Tibial artery (tissue), 4 donors: ENCODE measurements at places on chromosomes 7 and 10.

DNA sequence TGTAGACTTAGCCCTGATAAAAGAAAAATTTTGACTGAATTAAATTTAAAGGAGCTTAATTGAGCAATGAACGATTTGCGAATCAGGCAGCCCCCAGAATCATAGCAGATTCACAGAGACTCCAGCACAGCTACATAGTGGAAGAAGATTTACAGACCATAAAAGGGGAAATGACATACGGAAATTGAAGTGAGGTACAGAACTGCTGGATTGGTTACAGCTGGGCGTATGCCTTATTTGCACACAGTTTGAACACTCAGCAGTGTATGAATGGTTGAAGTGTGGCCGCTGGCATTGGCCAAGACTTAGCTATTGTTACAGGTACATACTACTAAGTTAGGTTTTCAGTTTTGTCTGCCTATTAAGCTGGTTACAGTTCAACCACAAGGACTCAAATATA lies 433.5 kb upstream of the CELF2 start:
- H3K27ac ChIP-seq, result no peak overlapping the region
- DNase-seq, result no peak
- no peak overlapping the region for H3K4me3 ChIP-seq

DNA sequence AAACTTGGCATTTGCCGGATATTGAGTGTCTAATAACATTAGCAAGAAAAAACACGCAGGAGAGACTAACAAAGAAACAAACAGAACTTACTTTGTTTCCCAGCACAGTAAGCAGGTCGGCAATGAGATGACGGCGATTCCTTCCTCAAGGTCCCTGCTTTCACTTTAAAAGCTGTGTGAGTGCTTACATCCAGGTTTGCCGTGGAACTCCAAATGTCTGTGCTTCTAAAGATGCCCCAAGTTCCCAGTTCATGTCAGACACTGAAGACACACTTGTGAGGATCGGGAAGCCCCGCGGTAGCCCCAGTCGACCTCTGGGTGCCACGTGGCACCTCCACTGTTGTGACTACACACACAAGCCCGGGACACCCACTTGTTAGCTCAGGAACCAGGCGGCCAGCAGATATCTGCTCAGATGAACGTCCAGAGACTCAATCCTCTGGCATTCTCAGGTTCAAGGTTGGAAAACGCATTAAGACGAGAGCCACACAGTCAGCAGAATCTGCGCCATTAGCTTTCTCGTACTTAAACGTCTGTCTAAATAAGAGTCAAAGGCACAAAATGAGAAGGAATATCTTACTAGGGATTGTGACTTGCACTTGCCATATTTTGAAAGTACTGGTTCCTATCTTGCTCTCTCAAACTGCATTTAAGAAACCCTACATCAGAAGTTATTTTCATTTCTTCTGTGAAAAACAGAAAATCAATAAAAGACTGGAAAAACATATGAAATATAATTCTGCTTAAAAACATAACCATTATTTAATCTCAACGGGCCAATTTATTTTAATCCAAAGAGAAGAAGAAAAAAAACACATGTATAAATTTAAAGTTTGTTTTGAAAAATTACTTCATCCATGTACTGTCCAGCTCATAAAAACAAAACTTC lies 207.6 kb upstream of the KLF14 start:
- peaks cover 42% of the 10 kb centered on the region for H3K4me1 ChIP-seq
- no peaks in the 10 kb centered on the region for H3K27me3 ChIP-seq
- no peaks in the 10 kb centered on the region for H3K36me3 ChIP-seq
- peak; percentile 42 for DNase-seq
- H3K4me3 ChIP-seq, result peak overlapping the region; percentile 24

- no peaks in the 10 kb centered on the region for H3K36me3 ChIP-seq
- DNase-seq, result no peak
- H3K27me3 ChIP-seq, result peaks cover 4% of the 10 kb centered on the region
Observed at GRCh38 chr7:27260211-27260610, 17.6 kb downstream of the EVX1 start.

DNA sequence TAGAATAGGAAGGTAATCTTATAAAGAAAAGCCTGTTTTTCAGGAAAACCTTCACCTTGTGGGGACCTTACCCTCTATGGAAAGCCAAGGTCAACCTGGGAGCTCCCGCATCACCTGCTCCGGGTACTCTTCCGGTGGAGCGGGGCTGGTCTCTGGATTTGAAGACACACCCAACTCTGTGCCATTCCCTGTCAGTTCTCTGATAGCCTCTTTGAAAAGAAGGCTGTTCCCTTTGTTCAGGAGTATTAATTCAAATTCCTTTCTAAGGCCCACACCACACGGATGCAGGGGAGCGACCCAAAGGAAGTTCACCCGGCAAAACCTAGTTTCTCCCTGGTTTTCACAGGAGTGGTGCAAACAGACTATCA lies 10.7 kb downstream of the CTBP2 start:
- peaks cover 99% of the 10 kb centered on the region for H3K4me1 ChIP-seq
- no peaks in the 10 kb centered on the region for H3K36me3 ChIP-seq
- no peaks in the 10 kb centered on the region for H3K27me3 ChIP-seq
- peak overlapping the region; percentile 71 for H3K27ac ChIP-seq
- no peak for DNase-seq
- H3K4me3 ChIP-seq, result no peak overlapping the region

DNA sequence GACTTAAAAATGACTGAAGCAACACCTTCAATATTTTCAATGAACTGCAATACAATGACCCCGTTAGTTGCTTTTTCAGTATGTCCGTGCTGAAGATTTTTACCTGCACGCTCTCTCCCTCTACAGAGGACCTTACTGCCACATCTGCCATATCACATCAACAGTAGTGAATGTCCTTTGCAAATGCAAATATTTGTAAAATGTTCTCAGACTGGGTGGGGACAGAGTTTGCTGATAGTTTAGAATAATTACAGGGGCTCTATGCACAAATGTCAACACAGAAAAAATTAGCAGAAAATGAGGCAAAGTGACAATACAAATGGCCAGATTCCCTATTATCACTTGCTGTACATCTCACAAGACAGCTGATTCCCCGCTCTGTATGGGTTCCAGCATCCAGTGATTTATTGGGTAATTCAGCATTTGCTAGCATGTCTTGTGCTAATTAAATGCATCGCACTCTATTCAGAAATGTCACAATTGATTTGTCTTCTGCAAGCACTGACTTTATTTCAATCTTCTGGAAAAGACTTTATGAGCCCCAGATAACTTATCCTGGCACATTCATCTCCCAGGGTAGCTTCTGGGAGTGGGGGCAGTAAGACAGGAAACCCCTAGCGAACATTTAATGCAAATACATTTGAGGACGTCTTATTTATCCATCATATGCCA lies 69.1 kb upstream of the PTER start:
- no peak for DNase-seq
- no peaks in the 10 kb centered on the region for H3K36me3 ChIP-seq

DNA sequence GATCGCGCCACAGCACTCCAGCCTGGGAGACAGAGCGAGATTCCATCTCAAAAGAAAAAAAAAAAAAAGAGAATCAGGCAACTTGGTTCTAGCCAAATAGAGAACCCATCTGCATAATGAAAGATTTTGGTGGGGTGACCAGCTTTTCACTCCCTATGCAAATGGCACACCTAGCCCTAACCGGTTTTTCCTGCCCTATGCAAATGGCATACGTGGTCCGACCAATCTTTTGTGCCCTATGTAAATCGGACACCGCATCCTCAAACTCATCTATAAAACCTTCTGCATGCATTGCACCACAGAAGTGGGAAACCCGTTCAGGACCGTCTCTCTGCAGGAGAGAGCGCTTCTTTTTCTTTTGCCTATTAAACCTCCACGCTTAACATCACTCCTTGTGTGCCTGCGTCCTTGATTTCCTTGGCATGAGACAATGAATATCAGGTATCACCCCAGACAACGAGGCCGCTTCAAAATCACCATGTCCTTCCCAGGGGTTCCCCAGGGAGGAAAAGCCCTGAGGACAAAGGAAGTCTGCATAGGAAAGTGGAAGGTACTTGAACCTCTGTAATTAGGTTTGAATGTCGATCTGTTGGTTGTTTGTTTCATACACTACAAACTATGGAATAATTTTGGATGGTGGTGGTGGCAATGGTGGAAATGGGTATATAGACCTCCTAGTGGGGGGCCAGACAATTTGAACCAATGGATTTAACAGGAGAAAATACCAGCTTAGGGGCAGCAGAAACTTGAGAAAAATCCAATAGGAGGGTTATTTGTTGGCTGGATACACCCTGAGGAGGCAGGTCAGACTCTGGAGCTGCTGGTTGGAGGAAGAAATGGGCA lies 396.2 kb downstream of the TYW1 start:
- H3K4me1 ChIP-seq, result no peaks in the 10 kb centered on the region
- no peak overlapping the region for H3K4me3 ChIP-seq
- H3K27ac ChIP-seq, result no peak overlapping the region
- H3K36me3 ChIP-seq, result no peaks in the 10 kb centered on the region
- H3K27me3 ChIP-seq, result no peaks in the 10 kb centered on the region
- DNase-seq, result no peak

- H3K27ac ChIP-seq, result no peak overlapping the region
- no peaks in the 10 kb centered on the region for H3K27me3 ChIP-seq
- peaks cover under 1% of the 10 kb centered on the region for H3K36me3 ChIP-seq
Observed at GRCh38 chr7:8040768-8041369, 72.3 kb downstream of the GLCCI1 start.

- H3K27ac ChIP-seq, result no peak overlapping the region
- DNase-seq, result no peak
- no peak overlapping the region for H3K4me3 ChIP-seq
- no peaks in the 10 kb centered on the region for H3K36me3 ChIP-seq
Observed at GRCh38 chr7:87912121-87912520, 21.9 kb upstream of the ADAM22 start.

GRCh38 chr10:116371737-116372136 lies 47.5 kb downstream of the CCDC172 start:
- H3K4me1 ChIP-seq, result no peaks in the 10 kb centered on the region
- DNase-seq, result no peak
- H3K36me3 ChIP-seq, result no peaks in the 10 kb centered on the region
- H3K27me3 ChIP-seq, result peaks cover 4% of the 10 kb centered on the region
- no peak overlapping the region for H3K27ac ChIP-seq
- H3K4me3 ChIP-seq, result no peak overlapping the region

DNA sequence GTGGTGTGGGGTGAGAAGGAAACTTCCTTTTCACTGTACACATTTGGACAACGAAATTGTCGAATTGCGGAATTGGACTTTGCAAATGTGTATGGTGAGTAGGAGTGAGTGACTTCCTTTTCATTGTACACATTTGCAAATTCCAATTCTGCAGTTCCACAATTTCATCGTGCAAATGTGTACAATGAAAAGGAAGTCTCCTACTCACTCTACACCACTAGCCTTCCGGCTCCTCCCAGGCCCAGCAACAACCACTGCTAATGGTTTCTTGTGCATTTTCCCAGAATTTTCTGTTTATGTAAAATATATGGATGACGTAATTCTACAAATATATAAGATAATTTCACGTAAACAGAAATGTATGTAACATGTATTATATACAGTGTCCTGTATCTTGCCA lies 118.5 kb downstream of the ARL4A start:
- DNase-seq, result no peak
- peaks cover 2% of the 10 kb centered on the region for H3K4me1 ChIP-seq
- H3K27me3 ChIP-seq, result no peaks in the 10 kb centered on the region
- no peaks in the 10 kb centered on the region for H3K36me3 ChIP-seq
- no peak overlapping the region for H3K27ac ChIP-seq

- H3K27ac ChIP-seq, result no peak overlapping the region
- no peak for DNase-seq
- H3K4me1 ChIP-seq, result no peaks in the 10 kb centered on the region
- no peaks in the 10 kb centered on the region for H3K36me3 ChIP-seq
- no peaks in the 10 kb centered on the region for H3K27me3 ChIP-seq
Observed at GRCh38 chr7:69883399-69883891, 285.2 kb downstream of the AUTS2 start.

GRCh38 chr10:132245056-132245455 lies 58.3 kb downstream of the DPYSL4 start:
- H3K27ac ChIP-seq, result no peak overlapping the region
- H3K36me3 ChIP-seq, result no peaks in the 10 kb centered on the region
- DNase-seq, result no peak

DNA sequence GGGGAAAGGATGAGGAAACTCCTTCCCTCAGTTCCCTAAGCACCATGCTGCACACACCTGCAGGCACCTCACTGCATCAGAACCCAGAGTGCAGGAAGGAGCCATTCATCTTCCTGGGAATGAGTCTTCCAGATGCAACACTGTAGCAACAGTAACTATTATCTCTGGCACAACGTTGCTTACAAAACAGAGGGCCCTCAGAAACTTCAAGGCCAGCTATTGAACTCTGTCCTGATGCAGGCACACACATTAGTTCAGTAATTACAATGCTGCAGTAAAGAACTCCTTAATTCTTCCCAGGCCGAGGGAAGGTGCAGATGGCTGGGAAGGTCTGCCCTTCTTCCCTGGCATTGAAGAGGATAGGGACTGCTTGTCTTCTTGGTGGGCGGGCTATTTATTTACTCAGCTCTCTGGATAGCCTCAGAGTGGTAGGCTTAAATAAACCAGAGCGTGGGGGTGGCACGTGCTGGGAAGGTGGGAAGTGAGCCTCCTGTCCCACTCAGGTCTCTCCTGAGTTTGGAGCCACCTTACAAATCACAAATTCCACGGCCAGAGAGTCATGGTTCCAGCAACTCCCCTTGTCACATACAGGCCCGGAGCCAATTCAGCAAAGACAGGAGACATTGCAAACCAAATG lies 125.1 kb upstream of the JCAD start:
- H3K36me3 ChIP-seq, result no peaks in the 10 kb centered on the region
- H3K27ac ChIP-seq, result no peak overlapping the region
- no peak overlapping the region for H3K4me3 ChIP-seq
- peaks cover 56% of the 10 kb centered on the region for H3K4me1 ChIP-seq
- no peaks in the 10 kb centered on the region for H3K27me3 ChIP-seq

DNA sequence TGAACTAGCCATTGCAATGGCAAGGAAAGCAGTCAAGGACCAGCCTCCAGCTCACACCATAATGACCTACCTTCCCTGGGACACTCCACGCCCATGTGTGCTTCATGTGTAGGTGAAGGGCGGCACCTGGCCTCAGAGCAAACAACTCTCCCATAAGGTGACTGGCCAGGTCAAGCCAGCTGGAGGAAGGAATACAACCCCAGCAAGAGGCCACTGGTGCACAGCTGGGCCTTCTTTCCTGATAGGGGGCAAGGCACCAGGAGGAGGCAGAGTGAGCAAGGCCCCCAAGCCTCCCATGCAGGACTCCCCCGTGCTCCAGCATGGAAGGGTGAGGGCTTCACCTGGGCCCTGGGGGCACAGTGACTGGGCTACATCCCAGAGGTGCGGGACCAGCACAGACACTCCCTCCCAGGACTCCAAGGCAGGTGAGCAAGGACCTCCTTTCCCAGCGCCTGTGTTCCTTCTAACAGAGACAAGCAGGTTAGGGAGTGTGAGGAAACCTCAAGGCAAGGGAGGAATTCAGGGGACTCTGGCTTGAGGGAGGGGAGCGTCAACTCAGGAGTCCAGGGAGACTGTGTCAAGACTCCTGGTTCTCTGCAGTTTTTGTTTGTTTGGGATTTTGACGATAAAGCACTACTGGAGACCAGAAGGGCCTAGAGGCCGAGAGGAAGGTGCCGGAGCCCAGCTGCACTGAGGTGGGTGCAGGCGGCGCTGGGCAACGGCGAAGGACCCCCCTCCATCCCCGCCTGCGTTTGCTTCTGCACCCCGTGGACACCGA lies 1.7 kb downstream of the PTPRN2 start:
- no peak for DNase-seq
- H3K36me3 ChIP-seq, result no peaks in the 10 kb centered on the region
- H3K4me3 ChIP-seq, result no peak overlapping the region
- peaks cover 32% of the 10 kb centered on the region for H3K4me1 ChIP-seq
- H3K27me3 ChIP-seq, result no peaks in the 10 kb centered on the region

GRCh38 chr7:104950754-104951153 lies 63.3 kb upstream of the KMT2E start:
- peak overlapping the region; percentile 85 for H3K27ac ChIP-seq
- no peak for DNase-seq
- peaks cover 12% of the 10 kb centered on the region for H3K4me1 ChIP-seq
- no peaks in the 10 kb centered on the region for H3K36me3 ChIP-seq
- no peaks in the 10 kb centered on the region for H3K27me3 ChIP-seq
- no peak overlapping the region for H3K4me3 ChIP-seq
